NB4 (cell line): ENCODE measurements at places on chromosomes 4 and X.
A peak's percentile ranks its signal among the peaks of the same experiment; 100 is the strongest.

DNA sequence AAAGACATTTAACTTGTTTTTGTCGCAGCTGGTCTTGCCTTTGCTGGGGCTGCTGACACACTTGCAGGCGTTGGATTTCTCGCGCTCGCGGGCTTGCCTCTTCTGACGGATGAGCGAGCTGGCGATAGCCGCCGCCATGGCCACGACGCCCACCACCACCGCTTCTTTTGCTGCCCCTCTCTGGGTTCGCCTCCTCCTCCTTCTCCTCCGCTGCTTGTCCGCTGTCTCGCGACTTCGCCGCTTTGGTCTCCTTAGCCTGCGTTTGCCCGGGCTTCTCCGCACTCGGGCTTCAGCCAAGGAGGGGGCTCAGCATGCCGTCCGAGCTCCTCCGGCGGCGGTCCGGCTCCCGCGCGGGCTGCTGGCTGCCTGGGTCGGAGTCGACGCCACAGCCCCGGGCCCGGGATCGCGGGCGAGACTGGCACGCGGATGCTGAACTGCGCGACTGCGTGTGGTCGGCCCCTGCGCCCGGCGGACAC lies 613 bp downstream of the FGF13 start:
- no peak for DNase-seq

GRCh38 chr4:94668724-94669123 lies 89.0 kb upstream of the BMPR1B start:
- DNase-seq = no peak

GRCh38 chrX:23759821-23760220 lies 16.7 kb upstream of the ACOT9 start:
- DNase-seq = no peak

DNA sequence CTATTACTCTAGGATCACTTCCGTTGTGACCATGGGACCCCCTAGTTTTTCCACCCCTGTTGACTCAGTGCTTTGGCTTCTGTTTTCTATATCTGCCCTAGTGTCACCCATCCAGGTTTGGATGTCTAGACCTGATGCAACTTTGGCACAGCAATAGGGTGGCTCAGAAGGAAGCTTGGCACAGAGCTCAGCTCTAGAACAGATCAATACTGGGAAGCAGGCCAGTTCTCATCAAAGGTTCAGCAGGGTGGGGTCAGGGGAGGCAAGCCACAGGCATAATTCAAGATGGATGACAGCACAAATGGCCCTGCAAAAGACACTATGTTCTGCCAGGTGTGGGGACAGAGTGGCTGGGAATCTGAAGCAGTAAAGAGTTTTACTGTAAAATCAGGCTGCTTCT lies 74.2 kb upstream of the EGFL6 start:
- no peak for DNase-seq

- no peak for DNase-seq
Observed at GRCh38 chr4:21848021-21848420, 100.6 kb downstream of the KCNIP4 start.

- DNase-seq = no peak
Observed at GRCh38 chr4:169811476-169811875, 53.7 kb upstream of the HPF1 start.

GRCh38 chrX:9746148-9746888 lies 19.3 kb downstream of the GPR143 start:
- DNase-seq = peak; percentile 23

GRCh38 chr4:69718396-69719271 lies 41.8 kb downstream of the SULT1B1 start:
- peak; percentile 7 for DNase-seq
